ENCODE measurements at places on chromosomes 12 and 14. TPM values are rescaled to one million over a fixed set of nuclear protein-coding genes. Genes with fewer than 3 reads are reported as not detected.

Gene NTN4
- total RNA-seq: 51.3 TPM

Gene AKAP5
- total RNA-seq: 2.1 TPM

Gene FOS
- total RNA-seq: 71.8 TPM

Gene PLEKHG7
- not detected for total RNA-seq

Gene LPAR5
- 2.5 TPM for total RNA-seq

Gene IQSEC3
- total RNA-seq: 0.26 TPM

Gene CEP83
- 7.9 TPM for total RNA-seq

Gene TSHR
- not detected for total RNA-seq

Gene CFAP251
- 1.9 TPM for total RNA-seq

Gene NANOG
- total RNA-seq: not detected

Gene MYRFL
- not detected for total RNA-seq

Gene ANKRD33
- total RNA-seq: not detected

Gene MGP
- 929 TPM for total RNA-seq

Gene RAD51AP1
- 0.83 TPM for total RNA-seq

Gene RTL1
- total RNA-seq: not detected

Gene KRT79
- not detected for total RNA-seq

Gene RNF212B
- total RNA-seq: not detected

Gene CFAP54
- 5.8 TPM for total RNA-seq

Gene EFCAB11
- 3.1 TPM for total RNA-seq

Gene SLC2A3
- 10.7 TPM for total RNA-seq

Gene GALNT6
- 2.7 TPM for total RNA-seq

Gene ENDOU
- total RNA-seq: not detected

Gene PTPRO
- 0.52 TPM for total RNA-seq

Gene HOXC13
- total RNA-seq: not detected

Gene LIN7A
- total RNA-seq: 5.4 TPM

Gene SMAGP
- 1.2 TPM for total RNA-seq

Gene TAPBPL
- 12.4 TPM for total RNA-seq

Gene ASCL1
- 0.17 TPM for total RNA-seq

Gene SLCO1B1
- total RNA-seq: not detected

Gene RNASE3
- total RNA-seq: 0.83 TPM

Gene CCDC38
- not detected for total RNA-seq

Gene LALBA
- total RNA-seq: not detected

Gene MIP
- total RNA-seq: not detected

Gene CEBPE
- 0.57 TPM for total RNA-seq

Gene SAMD15
- total RNA-seq: 0.52 TPM

Gene BEGAIN
- total RNA-seq: 7.1 TPM

Gene GLT8D2
- 13.6 TPM for total RNA-seq

Gene OR6C65
- not detected for total RNA-seq

Gene HSPB8
- total RNA-seq: 439 TPM

Gene CACNA1C
- 104 TPM for total RNA-seq
